Stimulated activated CD4-positive, alpha-beta T cell treated with anti-CD3 and anti-CD28 coated beads, TNF-alpha, amount 100 ng/mL, for 24 hours (primary cell): ENCODE measurements at places on chromosomes 3 and 15.

DNA sequence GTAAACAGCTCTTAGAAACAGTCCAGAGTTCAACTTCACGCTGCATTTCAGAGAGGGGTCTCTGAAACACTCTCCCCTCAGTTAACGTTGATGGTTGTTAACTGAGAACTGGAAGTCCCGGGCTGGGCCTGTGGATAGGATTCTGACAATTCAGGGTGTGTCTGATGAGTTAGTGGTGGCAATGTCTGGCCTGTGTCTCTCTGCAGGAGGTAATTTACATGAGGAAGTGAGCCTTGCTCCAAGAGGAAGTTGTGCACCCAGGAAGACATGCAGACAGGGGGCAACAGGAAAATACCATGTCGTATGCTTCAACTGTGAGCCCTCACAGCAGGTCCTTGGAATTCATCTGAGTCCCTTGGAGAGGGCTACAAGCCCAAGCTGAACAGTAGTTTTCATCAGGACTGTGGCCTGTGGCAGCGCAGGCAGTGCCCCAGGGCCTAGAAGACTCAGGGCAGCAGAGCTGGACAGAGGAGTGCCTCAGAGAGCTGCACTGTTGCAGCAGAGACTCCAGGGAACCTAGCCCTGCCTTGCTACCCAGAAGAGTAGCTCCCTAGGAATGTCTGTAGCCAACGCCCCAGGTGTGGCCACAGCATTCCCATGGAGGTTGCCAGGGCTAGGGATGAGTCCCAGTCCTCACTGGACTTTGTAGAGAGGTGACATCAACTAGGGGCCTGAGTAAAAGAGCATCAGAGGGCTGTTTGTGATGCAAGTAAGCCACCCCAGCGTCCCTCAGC is 104.6 kb upstream of the SELENOK start:
- no peak for DNase-seq

- peak; percentile 65 for DNase-seq
These were observed 553 bp downstream of the TMEM43 start for GRCh38 chr3:14125193-14126016.

- no peak for DNase-seq
These were observed 25.7 kb upstream of the NEO1 start for GRCh38 chr15:73026511-73027054.

GRCh38 chr3:56111606-56112304 is 356.5 kb downstream of the ERC2 start:
- DNase-seq, result no peak

- no peak for DNase-seq
These were observed 66.0 kb upstream of the CMSS1 start for GRCh38 chr3:99751649-99752048.

DNA sequence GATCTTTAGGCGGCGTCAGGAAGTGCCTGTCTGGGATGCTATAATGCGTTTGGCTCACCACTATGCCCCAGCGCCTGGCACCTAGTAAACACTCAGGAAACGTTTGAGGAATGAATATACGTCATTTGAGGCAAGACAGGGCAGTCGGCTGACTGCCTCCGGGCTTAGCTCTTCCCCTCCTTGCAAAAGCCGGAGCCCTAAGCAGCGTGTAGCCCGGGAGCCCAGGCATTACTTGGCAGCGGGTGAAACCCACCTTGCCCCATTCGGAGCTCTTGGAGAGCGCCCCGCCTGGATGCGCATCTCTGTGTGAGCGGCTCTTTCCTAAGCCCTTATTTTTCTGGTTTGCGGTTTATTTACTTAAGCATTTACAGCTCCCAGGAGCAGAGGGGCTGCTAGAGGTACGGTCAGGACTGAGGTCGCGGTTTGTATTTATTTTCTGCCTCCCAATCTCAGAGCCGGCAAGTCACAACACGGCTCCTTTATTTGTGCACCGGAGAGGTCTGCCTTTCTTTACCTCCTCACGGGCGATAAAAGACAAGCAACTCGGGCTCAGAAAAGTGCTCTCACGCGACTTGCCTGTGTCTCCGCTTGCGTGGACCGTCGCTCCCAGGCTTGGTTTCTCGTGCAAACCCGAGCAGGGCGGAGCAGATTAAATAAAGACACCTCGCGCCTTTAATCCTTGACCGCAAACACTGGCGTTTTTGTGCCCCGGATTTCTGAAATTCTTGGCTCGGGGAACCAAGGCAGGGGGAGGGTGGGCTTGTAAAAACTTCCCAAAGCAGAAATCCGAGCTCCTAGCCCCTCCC is 737 bp upstream of the ITPR1 start:
- DNase-seq, result peak; percentile 33

GRCh38 chr15:40902605-40903561 is 8.6 kb downstream of the VPS18 start:
- DNase-seq, result no peak

GRCh38 chr3:157520485-157521150 is 17.4 kb upstream of the VEPH1 start:
- DNase-seq, result no peak

DNA sequence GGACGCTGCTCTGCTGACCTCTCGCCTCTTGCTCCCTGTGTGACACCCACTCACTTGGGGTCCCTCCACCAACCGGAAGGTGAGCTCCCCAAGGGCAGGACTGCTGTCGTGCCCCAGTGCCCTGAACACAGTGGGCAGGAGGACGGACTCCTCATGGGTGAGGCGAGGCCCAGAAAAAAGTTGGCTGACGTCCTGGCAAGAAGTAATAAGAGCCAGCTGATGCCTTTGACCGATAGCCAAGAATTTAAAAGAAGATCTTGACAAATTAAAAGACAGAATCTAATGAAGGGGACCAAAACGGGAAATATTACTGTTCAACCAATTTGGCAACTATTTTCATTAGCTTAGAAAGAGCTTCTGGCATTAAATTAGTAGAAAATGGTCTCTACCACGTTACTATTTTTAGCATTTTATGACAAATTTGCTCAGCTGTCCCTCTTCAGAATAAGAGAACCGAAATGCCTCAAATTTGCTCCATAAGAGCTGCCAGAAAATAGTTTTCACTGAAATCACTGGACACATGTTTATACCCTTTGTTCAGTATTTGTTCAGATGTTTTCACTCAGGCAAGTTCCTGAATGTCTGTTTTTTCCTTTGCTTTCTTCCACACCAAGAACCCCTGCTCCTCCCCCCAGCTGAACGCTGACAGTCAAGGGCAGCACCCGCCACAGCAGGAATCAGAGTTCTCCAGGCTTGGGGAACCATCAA is 60.5 kb downstream of the XXYLT1 start:
- DNase-seq, result no peak

DNA sequence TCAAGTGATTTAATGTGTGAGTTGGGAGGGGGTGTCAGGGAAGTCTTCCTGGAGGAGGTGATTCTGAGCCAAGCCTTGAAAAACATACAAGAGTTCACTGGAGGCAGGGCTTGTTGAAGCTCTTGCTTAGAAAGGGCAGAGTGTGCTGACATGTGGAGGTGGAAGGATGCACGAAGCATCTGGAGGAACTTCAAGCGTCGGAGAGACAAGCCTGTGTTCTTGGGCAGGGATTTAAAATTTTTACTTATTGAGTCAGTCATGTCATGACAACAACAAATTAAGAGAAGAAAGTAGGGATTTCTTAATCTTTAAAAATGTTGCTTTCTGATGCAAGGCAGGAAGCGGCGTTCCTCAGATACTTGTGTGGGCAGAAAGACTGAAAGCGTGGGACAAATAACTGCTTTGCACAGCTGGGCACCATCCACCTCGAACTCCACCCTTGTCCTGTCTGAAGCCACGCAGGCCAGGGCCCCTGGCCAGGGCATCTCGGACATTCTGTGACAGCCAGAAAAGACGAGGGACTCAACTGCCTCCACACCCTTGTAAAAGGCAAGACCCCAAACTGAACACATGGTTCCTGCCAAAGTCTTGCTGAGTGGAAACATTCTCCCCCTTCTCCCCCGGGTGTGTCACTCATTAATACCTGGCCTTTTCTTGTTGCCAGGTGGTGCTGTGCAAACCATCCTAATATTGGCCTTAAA is 6.9 kb upstream of the IL16 start:
- no peak for DNase-seq

DNA sequence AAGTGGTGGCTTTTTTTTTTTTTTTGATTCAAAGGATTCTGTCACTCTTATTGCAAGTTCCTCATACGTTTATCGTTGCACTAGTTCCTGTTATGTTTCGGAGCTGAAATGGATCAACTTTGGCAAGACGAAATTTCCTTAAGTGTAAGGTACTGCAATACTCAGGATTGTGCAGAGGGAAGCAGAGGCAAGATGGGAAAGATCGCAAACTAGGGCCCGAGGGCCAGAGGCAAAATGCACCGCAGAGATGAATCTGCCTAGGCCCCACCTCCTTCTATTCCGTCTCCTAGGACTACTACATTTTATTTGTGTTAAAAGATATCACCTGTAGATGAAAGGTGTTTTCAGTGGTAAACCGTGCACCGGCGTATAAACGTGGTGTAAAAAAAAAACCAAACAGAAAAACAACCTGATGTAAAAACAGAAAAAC is 331 bp downstream of the RNU6-1 start:
- DNase-seq, result no peak

GRCh38 chr3:24981924-24982323 is 446.1 kb upstream of the RARB start:
- no peak for DNase-seq

DNA sequence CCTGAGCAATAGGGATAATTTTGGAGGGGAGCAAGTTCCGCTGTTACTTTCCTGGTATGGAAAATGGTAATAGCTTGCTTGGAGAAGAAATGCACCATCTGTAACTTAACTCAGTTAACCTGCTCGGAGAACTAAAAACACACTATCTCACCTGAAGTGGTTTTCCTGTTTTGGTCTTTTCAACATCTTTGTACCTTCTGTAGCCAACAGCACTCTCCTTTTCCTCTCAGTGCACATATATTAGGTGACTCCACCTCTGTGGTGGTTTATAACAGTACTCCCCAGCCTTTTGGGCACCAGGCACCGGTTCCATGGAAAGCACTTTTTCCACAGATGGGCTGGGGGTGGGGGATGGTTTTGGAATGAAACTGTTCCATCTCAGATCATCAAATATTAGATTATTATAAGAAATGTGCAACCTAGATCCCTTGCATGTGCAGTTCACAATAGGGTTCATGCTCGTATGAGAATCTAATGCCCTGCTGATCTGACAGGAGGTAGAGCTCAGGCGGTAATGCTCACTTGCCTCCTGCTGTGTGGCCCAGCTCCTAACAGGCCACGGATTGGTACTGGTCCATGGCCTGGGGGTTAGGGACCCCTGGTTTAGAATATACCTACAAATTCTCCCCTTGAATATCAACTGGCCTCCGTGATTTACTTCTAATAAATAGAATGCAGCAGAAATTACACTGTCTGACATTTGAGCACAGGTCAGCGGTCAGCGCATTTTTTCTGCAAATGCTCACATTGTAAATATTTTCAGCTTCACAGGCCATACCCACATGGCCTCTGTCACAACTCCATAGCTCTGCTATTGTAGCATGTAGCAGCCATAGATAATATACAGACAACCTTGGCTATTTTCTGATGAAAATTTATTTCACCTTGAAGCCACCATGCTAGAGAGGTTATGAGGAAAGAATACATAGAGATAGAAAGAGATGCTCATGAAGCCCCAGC is 83.8 kb upstream of the SUCLG2 start:
- DNase-seq, result no peak

- DNase-seq, result no peak
These were observed 347.5 kb upstream of the RBMS3 start for GRCh38 chr3:28933337-28933736.

DNA sequence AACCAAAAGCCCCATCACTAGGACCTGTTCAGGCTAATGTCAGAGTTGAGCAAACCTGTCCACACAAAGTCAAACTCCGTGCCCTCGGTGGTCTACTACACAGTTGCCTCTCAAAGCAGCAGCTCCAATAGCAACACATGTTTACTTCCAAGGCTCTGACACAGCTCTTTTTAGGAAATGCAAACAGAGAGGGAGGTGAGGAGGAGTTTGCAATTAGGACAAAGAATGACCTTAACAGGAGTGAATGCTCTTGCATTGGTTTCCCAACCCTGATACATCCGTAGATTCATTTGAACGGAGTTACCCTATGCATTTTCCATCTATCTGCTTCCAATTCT is 64.8 kb upstream of the GOLGA8B start:
- no peak for DNase-seq

DNA sequence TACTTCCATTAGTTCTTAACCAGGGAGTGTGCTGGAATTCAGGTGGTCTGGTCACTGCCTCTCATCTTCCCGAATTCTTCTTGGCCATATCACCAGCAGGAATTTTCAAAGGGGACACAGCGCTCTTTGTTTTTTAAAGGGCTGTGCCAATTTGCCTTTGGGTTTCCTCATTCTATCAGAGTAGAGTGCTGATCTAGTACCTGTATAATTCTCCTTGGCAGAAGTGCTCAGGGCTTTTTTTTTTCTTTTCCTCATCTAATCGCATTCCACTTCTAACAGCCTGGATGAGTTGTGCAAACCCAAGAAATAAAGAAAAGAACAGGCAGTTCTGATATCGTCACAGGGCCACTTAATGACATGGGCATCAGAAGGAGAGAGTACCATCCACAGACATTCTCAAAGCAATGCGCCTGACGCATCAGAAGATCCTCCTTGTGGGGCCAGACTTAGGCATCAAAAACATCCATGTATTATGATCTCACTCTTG is 121.0 kb downstream of the ASB7 start:
- DNase-seq, result no peak

DNA sequence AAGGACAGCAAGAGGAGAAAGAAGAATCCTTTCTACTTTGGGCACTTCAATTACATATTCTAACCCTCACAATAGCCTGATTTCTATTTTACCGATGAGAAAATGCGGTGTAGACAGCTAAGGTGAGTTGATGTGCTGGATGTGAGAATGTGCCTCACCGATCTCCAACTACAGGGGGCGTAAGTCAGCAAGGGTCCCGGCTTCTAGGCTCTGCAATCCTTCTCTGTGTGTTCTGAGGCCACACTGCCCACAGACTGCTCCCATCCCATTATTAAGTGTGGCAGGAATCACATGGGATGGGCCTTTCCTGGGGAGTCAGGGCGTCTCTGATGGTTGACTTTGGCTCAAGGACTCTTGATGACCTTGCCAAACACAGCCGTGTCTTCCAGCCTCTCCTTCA is 23.6 kb upstream of the RPL35A start:
- no peak for DNase-seq

DNA sequence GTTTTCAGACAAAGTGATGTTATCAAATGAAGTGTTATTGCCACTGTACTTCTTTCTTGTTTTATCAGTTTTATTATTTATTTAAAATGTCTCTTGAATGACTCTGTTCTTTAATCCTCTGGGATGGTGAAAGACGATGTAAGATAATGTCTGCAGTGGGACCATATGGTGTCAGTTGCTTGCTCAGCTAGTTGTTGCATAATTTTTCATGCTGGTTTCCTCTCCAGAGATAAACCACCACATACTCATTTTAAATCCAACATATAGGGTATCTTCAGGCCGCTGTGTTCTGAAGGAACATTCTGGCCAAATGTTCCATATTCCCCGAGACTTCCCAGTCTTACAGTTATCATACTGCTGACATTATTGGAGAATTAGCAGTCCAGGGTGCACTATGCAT is 75.9 kb downstream of the GABRG3 start:
- no peak for DNase-seq

DNA sequence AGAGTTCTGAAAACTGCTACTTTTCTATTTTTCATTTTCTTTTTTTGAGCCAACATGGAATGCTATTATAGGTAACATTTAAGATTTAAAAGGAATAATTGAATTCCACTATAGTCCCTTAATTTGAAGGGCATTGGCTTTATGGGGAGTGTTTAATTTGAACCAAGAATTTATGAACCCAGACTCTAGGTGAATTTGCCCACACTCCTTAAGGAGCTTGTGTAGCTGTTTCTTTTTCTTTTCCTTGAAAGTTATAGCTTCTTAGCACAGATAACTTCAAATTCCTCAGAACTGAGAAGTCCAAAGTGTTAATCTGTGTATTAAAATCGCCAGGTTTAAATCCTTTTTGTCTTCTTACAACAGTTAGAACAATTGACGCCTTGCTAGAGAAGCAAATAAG is 4.7 kb upstream of the MEIS2 start:
- no peak for DNase-seq
